ENCODE measurements at places on chromosomes 7 and 10. TPM values are rescaled to one million over a fixed set of nuclear protein-coding genes. Genes with fewer than 3 reads are reported as not detected.

Gene SRPK2
- total RNA-seq: 20.9 TPM

Gene OR6B1
- not detected for total RNA-seq

Gene GJD4
- total RNA-seq: not detected

Gene PPP1R17
- total RNA-seq: not detected

Gene ADAMTS14
- not detected for total RNA-seq

Gene FBXL13
- total RNA-seq: 1.6 TPM

Gene KLF14
- total RNA-seq: 0.35 TPM

Gene ELN
- 149 TPM for total RNA-seq

Gene GDF2
- total RNA-seq: not detected

DNA sequence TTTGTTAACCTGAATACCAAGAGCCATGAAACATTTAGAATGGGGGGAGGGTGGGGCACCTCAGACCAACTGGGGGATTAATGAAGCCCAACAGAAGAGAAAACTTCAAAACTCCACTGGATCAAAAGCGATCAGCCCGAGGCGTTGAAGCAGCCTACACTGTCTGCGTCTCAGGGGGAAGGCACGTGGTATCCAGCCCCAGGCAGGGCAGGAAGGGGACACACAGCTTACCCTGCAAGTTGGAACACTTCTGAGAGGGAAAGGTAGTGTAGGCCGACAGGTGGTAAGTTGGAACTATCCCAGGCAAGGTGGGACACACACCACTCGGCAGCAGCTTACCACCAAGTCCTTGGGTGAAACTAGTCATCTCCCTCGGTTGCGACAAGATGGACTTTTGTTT, 102.9 kb downstream of the TAX1BP1 start:
- no peak for DNase-seq

- no peak for DNase-seq
Observed at GRCh38 chr7:68203251-68203650, 1206.6 kb downstream of the TYW1 start.

- no peak for DNase-seq
Observed at GRCh38 chr7:143362131-143363015, at the start of gene FAM131B. FAM131B (minus strand) TSS chr7:143362713; CDS start chr7:143362603, 110 bp downstream.

- DNase-seq: no peak
Observed at GRCh38 chr7:113086431-113086888, at the start of gene GPR85. GPR85 (minus strand) TSS chr7:113086827; CDS start chr7:113084721, 2,106 bp downstream.

DNA sequence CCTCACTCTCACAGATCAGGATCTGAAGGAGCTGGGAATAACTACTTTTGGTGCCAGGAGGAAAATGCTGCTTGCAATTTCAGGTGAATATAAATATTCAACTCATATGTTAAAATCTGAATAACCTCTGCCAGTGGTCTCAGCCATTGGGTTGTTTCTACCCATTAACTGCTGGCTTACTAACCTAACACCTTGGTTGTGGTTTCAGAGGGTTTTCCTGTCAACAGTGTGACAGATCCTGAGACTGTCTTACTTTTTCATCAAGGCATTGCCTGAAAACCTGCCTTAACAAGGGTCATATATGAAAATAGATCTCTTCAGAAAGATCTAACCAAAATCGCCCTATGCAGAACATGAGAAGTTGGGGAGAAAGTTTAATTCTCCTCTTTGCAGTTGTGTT, 307.7 kb downstream of the BICC1 start:
- DNase-seq: no peak

GRCh38 chr7:18337048-18337809, 158.3 kb upstream of the HDAC9 start:
- no peak for DNase-seq

GRCh38 chr10:129523031-129523722, 56.1 kb downstream of the MGMT start:
- DNase-seq: no peak

DNA sequence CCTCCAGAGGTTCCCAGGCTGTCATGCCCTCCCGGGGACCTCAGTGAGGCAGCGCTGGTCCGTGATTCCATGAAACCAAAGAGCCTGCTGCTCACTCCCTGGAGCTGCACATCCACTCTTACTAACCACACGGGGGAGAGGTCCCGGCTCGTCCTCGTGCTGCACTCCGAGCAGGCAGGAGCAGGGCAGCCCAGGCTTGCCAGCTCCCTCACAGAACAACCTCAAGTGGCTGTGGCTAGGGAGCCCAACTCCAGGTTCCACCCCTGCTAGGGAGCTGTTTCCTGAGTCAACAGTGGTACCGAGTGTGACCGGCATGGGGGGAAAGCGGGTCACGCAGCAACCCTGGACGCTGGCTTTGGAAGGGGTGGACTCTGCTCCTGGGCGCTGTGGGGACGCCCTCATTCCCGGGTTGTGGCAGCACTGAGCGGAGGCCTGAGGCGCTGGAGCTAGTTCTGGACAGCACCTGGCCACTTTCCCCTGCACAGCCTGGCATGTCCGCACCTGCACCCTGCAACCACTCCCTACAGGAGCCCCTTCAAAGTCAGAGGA, 27.9 kb upstream of the PPP2R2D start:
- DNase-seq: no peak

- no peak for DNase-seq
Observed at GRCh38 chr7:1377111-1377909, 82.0 kb downstream of the MICALL2 start.

DNA sequence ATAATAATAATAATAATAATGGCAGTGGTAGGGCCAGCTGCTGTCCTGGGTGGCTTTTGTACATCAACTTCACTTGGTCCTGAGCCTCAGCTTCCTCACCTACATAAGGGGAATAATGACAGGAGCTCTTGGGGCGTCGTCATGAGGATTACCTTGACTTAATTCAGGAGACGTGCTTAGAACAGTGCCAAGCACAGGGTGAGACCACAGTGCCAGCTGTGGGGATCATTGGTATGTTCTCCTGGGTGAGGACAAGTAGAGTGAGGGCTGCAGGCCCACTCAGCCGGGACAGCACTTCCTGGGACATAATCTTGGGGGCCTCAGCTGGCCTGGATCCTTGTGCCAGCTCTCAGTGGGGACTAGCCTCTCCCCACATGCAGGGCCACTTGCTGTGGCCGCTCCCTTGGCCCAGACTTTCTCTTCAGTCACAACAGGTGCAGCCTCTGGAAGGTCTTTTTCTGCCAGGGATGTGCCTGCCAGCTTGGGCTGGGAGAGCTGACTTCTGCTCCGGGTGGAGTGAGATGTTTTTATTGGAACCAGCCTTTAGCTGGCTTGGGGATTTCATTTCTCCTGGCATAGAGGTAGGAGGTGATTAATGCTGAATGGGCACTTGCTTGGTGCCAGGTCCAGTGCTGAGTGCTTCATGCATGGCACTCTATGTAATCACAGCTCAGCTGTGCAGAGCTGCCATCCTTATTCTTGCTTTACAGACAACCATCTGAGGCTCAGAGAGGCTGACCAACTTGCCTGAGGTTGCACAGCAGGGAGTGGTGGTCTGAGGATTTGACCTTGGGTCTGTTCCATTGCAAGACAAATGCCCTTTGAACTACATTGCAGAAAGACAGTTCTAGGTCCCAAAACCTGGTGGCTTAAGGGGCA, 45.3 kb downstream of the TSPAN15 start:
- no peak for DNase-seq

GRCh38 chr7:28528899-28529298, 116.6 kb downstream of the CREB5 start:
- no peak for DNase-seq

DNA sequence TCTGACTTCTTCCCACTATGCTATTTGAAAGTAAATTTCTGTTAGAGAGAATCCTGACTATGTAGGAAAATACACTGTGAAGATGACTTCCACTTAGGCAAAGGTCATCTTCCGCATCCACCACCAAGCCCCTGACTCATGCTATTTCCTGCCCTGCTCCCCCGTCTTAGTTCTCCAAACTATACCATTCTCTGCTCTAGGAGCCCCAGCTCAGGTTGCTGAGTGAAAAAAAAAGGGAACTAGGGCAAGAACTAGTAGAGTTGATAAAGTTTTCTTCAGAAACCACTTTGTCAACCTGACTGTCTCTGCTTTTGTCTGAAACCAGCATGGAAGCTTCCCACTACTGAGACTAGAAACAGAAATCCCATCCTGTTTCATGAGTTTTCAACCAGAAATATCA, 96.9 kb downstream of the EVX1 start:
- DNase-seq: no peak

Data from right atrium auricular region (tissue), 2 donors.